ENCODE measurements at places on chromosomes 1 and 21.

DNA sequence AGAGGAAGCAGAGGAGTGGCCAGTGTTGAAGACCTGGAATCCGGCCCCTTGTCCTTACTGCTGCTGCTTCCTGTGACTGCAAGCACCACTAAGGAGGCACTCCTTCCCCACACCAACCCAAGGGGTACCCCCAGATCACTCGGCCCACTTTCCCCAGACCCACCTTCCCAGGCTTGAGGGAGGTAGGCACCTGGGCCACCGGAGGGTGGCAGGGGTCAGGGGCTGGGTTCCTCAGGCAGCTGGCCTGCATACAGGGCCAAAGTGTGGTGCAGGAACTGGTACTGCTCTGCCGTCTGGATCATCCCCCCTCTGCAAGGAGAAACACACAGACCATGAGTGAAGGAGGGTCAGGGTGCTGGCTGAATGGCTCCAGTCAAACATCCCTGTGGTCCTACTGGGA lies 3.9 kb upstream of the ARL8A start:
- no peak for DNase-seq

- DNase-seq: no peak
Measured at GRCh38 chr21:43367296-43367695, 59.6 kb downstream of the SIK1 start.

DNA sequence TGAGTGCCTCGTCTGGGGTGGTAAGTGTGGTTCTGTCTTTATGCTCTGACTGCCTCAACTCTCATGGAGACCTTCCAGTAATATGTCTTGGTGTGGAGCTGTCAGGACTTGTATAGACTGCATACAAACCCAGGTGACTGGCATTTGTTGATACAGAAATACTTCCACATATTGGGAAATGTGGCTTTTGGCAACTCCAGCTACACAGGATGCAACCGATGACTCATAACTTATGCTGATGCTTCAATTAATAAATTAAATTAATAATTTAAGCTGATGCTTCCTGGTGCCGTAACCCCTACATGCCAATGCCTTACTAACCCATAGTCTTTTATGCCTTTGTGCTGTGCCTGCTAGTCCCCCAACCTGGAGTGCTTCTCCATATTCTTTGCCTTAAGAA lies 72.3 kb upstream of the ARTN start:
- DNase-seq: peak; percentile 62

- no peak for DNase-seq
Measured at GRCh38 chr1:24959623-24959975, 29.5 kb upstream of the RUNX3 start.

GRCh38 chr21:17391811-17392340 lies 121.0 kb upstream of the CXADR start:
- no peak for DNase-seq

- no peak for DNase-seq
Measured at GRCh38 chr1:78383923-78384322, 106.9 kb upstream of the PTGFR start.

DNA sequence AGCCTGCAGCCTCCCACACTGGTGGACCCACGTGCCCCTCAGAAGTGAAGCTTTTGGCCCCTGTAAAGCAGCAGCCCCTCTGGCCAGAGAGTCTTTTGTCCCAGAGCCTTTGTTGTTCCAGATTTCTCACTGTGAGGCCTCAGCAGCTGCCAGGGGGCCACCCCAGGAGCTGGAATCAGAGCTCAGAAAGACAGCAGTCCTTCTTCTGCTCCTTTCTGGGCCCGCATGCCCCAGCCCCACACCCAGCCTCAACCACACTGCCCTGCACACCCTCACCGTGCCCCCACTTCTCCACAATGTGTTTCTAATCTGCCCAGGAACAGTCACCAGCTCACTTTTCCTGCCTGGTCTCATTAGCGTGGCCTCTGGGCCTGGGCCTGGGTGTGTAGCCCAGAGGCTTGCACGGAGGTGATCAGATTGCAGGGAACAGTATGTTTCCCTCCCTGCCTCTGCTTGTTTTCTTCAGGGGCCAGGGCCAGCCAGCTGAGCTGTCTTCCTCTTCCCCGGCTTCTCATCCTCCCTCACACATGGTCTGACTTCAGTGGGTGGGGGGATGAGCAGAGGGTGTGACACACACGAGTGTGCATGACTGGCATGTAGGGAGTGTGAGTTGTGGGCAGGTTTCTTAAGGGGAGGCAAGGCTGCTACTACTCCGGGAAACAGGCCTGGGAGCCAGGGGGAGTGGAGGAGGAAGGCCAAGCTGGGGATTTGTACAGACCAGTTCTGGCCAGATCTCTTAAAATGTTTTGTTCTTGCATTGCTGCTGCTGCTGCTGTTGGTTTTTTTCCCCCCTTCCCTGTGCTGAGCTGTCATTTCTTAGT lies 82.5 kb upstream of the ZNF648 start:
- peak; percentile 90 for DNase-seq

DNA sequence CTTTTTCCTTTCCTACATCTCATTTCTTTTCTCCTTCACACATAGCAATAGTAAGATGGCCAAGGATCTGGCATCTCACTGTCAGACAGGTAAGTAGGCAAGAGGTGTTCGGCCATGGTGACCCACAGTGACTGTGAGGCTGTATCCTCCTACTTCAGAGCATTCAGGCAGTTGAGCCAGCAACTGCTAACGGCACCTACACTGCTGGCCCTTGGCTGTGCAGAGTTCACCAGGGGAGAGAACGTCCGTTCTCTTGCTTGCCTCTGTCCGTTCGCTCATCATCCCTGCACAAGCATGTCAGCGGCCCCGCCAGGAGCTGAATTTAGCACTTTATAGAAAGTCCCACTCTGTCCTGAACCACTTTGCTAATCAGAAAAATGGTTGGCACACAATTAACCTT lies 113.6 kb downstream of the GREM2 start:
- no peak for DNase-seq

DNA sequence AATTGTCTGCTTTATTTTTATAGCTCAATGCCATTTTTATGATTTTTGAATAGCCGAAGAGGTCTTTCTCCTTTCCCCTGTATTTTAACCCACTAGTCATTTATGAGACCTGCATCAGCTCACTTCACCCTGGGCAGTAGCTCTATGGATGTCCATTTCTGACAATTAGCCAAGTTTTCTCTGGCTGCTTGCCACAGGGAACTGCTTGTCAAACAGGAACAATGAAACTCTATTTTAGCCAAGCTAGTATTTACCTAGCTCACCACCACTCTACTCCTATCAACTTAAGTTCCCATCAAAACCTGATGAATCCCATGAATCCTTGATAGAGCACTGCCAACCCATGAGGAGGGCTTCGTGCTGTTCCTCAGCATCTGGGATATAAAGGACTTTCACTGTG lies 406.7 kb downstream of the RWDD3 start:
- DNase-seq: no peak

GRCh38 chr1:115496904-115497527 lies 144.8 kb upstream of the VANGL1 start:
- DNase-seq: peak; percentile 82

GRCh38 chr1:213123536-213123935 lies 72.5 kb downstream of the RPS6KC1 start:
- peak; percentile 66 for DNase-seq

- no peak for DNase-seq
Measured at GRCh38 chr1:10905841-10906655, 106.4 kb upstream of the TARDBP start.

DNA sequence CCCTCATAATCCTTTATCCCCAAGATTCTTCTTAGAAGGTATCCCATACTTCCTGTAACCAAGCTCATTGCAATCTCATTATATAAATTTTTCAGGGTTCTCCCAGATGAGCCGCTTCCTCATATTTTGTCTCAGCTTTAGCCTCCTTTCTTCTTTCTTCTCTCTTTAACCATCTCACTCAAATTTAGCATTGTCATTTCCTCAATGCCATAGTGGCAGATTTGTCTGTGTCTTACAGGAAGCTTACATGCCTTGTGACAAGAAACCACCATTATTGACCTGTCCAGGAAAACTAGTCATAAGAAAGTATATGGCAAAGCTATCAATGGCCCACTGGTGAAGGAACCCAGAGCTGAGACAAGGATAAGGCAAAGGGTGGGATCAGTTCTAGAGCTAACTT lies 6.0 kb upstream of the FCRL2 start:
- DNase-seq: no peak

- DNase-seq: no peak
Measured at GRCh38 chr1:26259005-26259404, 20.9 kb upstream of the SH3BGRL3 start.

DNA sequence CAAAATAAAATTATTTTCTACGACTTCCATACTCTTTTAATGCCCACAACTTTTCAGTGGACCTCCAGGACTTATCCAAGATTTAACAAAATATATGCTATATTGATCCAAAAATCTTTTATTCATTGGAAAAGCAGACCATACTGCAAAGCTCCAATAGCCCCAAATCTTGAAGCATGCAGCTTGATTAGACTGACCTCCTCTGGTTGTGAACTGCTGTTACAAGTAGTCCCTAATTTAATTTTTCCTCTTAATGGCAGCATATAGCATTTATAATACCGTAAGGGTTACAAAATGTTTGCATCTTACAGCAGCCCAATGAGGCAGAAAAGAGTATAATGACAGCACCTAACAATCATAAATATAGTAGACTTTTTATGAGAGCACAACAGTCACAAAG lies 49.8 kb downstream of the TPR start:
- DNase-seq: peak; percentile 25

DNA sequence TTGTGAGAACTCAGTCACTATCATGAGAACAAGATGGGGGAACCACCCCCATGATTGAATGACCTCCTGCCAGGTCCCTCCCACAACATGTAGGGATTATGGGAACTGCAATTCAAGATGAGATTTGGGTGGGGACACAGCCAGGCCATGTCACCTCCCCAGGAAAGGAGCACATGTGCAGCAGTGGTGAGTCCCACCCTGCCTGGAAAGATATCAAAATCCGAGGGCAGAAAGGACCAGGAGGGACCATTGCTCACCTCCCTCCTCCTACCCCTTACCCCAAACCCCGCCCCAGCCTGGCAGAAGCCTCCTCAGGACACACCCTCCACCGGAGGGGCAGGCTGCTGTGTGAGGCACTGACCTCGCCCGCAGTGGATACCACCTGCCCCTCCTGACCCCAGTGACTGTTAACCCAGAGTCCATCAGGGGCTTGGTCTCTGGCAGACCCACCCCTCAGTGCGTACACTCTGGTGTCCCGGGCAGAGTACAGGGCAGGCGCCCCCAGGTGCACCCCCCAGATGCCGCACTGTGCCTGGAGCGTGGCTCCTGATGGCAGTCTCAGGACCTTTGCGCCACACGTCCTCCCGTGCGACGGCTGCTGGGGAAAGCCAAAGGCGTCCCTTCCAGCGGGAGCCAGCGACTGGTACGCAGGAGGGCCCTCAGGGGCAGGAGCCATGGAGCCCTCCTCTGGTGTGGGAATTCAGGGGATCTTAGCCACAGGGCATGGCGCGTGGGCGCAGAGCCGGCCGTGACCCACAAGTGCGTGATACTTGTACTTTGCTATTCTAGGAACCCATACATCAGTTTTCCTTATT lies 20.9 kb downstream of the PDXK start:
- DNase-seq: no peak

GRCh38 chr1:32525661-32526444 lies 13.4 kb upstream of the ZBTB8A start:
- no peak for DNase-seq

DNA sequence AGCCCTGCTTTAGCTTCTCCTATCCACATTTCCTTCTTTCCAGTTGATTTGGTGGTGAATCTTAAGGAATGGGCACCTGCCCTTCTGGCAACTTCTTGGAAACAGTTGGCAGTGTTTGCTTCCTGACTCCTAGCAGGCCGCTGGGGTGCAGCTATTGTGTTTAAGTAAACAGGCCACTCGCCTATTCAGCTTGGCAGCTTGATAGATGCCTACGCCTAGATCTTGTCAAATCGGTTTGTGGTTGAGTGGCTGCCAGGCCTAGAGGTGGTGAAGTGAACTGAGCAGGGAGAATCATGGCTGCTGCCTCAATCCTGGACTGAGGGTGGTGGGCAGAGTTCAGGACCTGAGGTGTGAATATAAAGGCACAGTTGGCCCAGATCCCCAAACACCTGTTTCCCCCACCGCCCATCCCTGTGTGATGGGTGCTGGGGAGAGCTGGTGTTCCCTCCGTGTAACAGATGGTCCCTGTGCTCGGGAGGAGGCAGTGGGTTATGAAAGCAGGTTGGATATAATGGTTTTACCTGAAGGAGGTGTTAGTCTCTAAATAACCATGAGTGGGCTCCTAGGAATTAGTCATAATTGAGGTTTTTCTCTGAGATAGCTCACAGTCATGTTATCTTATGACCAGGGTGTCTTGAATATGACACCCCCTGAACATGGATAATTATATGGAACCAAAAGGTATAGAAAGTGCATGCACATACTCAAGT lies 940 bp upstream of the PLA2G2C start:
- DNase-seq: no peak

DNA sequence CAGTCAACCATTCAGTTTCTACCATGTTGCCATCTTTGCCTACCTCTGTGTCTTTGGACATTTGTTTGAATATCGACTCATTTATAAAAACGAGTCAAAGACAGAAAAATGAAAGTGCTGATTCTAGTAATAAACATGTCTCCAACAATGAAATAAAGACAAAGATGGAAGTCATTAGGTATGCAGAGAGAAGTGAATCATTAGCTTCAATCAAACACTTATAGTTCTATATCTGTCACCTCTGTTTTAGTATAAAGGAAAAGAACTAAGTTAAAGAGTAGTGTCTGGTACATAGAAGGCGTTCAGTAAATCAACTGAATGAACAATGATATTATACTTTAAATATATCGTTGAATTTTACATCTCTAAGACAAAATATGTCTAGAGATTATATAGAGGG lies 1.7 kb upstream of the TSPAN2 start:
- DNase-seq: no peak

GRCh38 chr1:230537456-230537855 lies 104.8 kb upstream of the COG2 start:
- DNase-seq: no peak

DNA sequence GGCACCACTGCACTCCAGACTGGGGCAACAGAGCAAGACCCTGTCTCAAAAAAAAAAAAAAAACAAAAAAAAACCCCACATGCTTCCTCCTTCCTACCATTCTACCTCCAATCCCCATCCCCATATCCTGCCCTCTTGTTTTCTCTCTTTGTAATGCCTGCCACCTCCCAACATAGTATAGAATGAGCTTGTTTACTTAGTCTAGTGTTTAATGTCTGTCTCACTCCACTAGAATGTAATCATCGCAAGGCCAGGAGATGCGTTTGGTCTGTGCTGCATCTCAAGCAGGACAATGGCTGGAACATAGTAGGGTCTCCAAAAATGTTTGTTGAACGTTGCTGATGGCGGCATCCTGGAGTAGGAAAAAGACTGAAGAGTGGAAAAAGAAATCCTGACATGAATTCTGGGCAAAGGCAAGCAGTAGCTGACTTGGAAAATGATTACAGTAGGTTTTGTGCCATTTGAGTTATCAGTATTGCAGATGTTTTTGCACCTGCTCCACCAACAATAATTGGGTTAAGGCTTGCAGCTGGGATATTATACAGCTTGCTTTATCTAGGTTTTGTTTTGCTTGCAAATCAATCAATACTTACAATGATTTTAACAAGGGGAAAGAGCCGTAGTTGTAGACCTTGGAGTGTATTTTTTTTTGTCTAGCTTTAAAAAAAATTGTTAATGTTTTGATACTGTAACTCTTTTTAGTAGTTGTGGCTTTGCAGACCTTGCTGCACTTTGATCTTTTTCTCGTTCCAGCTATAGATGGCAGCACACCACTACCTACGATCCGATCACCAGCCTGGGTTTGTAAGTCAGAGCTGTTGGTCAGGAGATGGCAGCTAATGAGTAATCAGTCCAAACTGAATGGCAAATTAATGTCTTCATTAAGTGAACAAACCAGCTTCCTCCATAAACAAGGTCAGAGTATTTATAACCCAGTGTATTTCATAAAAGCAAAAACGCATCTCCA lies 62.4 kb downstream of the BACH1 start:
- DNase-seq: no peak

All from fibroblast of upper back skin (primary cell).